ENCODE measurements at places on chromosomes 1 and 21.

- DNase-seq, result no peak
These were observed 11.1 kb downstream of the PYHIN1 start for GRCh38 chr1:158942490-158942889.

DNA sequence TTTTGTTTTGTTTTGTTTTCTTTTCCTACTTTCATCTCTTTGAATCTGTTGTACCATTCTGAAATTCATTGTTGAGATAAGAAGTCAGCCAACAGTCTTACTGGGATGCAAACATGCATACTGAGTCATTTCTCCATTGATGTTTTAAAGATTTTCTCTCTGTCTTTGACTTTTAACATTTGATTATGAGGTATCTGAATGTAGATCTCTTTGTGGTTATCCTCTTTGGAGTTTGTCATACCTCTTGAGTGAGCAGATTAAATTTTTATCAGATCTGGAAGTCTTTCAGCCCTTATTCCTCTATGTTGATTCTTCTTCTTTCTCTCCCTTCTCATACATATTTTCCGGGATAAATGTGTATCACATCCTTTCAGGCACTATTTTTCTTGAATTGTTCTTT is 406.9 kb upstream of the NCAM2 start:
- peak; percentile 67 for DNase-seq

DNA sequence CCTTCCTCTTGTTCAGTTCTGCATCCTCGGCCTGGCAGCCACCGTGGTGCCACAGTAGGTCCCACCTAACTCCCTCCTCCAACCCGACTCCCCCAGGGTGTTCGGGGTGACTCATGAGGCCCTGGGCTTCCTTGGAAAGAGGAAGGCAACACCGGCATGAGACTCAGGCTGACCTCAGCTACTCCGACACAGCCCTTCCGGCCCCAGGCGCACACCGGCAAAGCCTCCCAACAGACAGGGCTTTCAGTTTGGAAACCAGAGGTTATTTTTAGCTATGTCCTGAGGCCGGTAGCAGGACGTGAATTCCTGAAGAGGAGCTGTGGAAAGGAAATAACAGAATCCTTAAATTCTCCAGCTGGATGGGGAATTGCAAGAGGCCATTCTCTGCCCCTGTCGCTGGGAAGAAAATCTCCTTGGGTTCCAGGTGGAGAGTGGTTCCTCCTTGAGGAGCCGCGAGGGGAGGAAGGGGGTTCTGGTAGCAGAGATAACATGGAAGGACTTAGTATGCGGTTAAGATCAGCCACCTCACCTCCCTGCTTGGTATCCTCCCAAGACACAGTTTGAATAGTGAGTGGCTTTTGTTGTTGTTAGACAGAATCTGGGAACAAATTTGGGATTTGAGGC is 24.4 kb downstream of the PLXNA2 start:
- peak; percentile 75 for DNase-seq

- no peak for DNase-seq
These were observed 42.7 kb downstream of the GJA5 start for GRCh38 chr1:147717706-147718097.

DNA sequence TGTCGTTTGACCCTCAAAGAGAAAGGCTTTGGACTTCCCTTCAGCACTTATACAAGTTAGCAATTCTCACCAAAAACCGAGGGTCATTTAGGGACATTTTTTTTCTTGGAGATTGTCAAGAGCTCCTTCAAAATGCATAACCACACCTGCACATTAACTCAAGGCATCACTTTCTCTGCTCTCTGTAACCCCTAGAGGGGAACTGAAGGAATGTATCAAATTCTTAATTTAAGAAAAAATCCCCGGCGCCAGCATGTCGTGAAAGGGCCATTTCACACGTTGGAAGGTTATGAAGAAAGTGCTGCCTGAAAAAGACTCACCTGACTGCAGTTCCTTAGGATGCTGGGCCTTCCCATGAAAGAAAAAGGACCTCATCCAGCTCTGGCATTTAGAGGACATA is 131.6 kb upstream of the ZC3H12A start:
- no peak for DNase-seq

DNA sequence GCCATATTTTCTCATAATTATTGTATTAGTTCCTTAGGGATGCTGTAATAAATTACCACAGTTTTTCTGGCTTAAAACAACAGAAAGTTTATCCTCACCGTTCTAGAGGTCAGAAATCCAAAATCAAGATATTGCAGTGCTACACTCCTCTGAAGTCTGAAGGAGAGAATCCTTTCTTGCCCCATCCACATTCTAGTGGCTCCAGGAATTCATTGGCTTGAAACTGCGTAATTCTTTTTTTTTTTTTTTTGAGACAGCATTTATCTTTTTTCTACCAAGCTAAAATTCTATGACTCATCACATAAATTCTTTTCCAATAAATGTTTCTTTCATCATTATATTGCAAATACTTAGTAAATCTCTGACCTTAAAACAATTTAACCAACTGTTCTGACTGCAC is 451.0 kb upstream of the RGS18 start:
- peak; percentile 49 for DNase-seq

DNA sequence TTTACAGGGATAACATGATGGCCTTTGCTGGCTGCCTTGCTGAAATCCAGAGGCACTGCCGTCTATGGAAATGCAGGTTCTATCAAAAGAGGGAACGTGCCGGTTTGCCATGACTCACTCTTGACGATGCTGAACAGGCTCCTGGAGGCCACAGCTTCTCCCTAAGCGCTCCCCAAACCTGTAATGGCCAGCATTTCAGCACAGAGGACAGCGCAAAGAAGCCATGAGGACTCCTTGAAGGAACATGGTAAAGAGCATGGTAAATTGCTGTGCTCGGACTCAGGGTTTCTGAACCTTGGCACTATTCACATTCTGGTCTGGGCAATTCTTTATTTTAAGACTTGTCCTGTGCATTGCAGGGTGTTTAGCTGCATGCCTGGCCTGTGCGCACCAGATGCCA is 217.5 kb downstream of the CAMTA1 start:
- DNase-seq, result no peak

DNA sequence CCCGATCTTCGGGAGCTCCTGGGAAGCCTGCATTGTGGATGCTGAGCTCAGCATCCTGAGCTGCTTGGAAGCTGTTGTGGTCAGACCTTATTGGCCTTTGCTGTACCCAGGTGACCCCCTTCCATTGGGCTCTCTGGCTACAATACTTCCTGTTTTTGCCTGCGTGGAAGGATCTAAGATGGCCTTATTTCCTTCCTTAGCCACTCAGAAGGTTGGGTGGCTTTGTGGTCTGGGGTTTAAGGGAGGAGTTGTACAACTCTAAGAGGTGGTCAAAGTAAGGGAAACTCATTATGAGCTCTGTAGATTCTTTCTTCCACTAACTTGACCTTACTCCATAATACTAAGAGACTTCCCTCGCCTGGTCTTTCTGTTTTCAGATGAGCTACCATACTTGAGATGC is 17.7 kb downstream of the PFKFB2 start:
- DNase-seq, result no peak

- no peak for DNase-seq
These were observed 141.6 kb upstream of the ETV3 start for GRCh38 chr1:157279802-157280140.

DNA sequence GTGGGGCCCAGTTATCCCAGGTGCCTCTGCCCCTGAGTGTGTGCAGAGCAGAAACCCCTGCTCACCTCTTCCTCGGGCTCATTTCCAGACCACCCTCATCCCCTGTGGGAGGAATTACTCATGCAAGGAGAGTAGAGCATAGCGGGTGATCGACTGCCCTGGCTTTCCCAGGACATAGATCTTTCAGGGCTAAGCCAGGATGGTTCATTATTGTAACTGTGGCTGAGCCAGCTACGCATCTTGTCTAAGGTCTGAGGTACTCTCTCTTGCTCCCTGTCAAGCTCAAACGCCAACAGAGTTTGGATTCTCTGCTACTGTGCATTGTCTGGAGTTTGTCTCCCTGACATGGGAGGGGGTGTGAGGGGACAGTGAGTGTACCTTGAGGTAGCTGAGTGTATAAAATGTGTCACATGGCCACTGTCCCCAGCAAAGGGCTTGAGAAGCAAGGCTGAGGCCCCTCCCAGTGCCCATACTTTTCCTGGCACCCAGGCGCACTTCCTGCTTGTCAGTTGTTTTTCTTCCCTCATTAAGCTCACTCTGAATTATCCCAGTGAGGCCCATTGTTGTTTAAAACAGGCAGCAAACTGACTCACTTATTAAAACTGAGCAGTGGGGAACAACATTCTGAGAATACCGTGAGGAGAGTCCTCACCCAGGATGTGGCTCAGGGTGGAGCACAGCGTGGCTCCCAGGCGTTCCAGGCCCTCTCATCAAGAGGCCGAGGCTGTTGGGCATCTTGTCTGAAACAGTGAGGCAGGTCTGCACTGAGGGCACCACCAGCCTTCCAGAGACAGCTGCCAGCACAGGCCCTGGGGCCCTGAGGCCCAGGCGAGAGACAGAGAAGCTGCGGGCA is 92.9 kb downstream of the LAMC2 start:
- peak; percentile 79 for DNase-seq

- no peak for DNase-seq
These were observed 440.7 kb downstream of the CAMTA1 start for GRCh38 chr1:7225711-7226505.
